ENCODE measurements at places on chromosomes 12 and 14. TPM values are rescaled to one million over a fixed set of nuclear protein-coding genes. Genes with fewer than 3 reads are reported as not detected.
A peak's percentile ranks its signal among the peaks of the same experiment; 100 is the strongest.

Gene LALBA
- not detected for polyA plus RNA-seq

Gene ZFYVE26
- polyA plus RNA-seq = 4.1 TPM

Gene CACNB3
- polyA plus RNA-seq = 3.2 TPM

Gene OR6J1
- polyA plus RNA-seq = not detected

- H3K36me3 ChIP-seq = no peaks in the 10 kb centered on the region
- no peak overlapping the region for H3K4me3 ChIP-seq
- no peaks in the 10 kb centered on the region for H3K27me3 ChIP-seq
- peaks cover 3% of the 10 kb centered on the region for H3K4me1 ChIP-seq
- no peak overlapping the region for H3K27ac ChIP-seq
- DNase-seq = no peak
Measured at GRCh38 chr12:116600959-116601918, 42.1 kb downstream of the MAP1LC3B2 start.

DNA sequence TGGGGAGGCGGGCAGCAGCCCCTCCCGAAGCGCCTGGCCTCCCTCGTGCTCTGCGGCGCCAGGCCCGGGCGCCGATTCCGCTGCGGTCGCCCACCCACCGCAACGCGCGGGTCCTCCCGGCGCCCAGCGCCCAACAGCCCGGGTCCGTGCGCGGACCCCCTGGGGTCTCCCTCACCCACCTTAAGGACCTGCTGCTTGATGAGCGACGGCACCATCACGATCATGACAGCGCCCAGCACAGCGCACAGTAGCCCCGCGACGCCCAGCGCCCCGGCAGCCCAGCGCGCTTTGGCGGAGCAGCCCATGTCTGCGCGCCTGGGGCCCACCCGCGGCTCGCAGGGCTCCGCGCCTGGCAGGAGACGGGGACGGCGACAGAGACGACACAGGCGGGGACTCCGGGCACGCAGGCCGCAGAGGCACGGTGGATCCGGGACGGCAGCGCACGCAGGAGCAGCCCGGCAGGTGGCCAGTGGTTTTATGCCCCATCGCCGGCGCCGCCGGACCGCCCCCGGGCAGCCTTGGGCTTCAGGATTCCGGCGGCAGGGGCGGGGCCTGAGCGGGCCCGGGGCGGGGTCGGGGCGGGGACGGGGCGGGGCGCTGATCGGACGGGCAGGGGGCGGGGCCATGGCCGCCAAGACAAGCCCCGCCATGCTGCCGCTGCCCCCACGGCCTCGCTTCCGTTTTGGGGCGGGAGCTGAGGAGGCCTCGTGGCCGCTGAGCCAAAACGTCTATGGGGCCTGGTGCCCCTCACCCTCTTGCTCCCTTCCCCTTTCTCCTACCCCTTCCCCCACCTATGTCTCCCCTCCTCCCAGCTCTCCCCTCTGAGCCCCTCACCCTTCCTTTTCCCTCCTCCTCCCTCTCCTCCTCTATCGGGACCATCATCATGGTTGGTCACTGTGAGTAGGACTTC is at the start of gene SCARB1:
Gene SCARB1 (minus strand): TSS at position 449 of the 910 bp plus-strand sequence. CDS start 144 bp downstream, at position 305.
- DNase-seq = peak; percentile 75
- peak within 1 kb of the TSS; percentile 65 for H3K4me3 ChIP-seq

- no peak for DNase-seq
- no peaks in the 10 kb centered on the region for H3K27me3 ChIP-seq
- no peaks in the 10 kb centered on the region for H3K36me3 ChIP-seq
- no peak overlapping the region for H3K4me3 ChIP-seq
- H3K4me1 ChIP-seq = no peaks in the 10 kb centered on the region
Measured at GRCh38 chr12:108596854-108597558, 878 bp downstream of the TMEM119 start.

DNA sequence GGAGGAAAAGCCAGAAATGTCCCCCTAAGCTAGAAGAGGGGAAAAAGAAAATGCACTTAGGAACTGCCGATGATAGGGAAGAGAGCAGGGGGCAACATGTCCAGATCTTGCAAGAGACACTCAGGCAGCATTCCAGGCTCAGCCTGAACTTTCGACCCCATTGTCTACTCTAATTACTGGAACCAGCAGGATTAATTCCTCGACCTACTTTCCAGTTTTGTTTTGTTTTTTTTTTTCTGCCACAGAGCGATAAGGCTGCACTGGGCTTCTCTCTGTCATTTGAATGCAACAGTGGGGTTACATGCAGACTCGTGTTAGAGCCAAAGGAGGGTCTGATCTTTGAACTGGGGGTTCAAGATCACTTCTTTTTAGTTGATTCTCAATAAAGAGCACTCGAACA is 68.7 kb upstream of the MED13L start:
- H3K27me3 ChIP-seq = no peaks in the 10 kb centered on the region
- H3K27ac ChIP-seq = no peak overlapping the region
- H3K4me1 ChIP-seq = no peaks in the 10 kb centered on the region
- no peaks in the 10 kb centered on the region for H3K36me3 ChIP-seq
- H3K4me3 ChIP-seq = no peak overlapping the region

DNA sequence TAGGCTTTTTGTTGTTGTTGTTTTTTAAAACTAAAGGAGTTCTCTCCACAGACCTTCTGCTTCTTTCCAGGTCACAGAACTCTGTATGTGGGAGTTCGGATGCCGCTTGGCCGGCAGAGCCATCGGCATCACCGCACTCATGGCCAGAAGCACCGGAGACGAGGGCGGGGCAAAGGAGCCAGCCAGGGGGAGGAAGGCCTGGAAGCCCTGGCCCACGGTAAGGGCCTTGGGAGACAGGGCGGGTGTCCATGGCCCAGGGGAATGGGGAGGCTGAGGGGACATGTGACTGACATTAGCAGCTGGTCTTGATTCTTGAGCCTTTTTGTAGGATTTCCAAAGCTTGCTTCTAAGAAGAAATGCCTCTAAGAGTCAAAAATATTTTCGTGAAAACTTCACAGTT is 26.2 kb downstream of the SLC4A8 start:
- no peak overlapping the region for H3K27ac ChIP-seq
- H3K4me3 ChIP-seq = no peak overlapping the region

DNA sequence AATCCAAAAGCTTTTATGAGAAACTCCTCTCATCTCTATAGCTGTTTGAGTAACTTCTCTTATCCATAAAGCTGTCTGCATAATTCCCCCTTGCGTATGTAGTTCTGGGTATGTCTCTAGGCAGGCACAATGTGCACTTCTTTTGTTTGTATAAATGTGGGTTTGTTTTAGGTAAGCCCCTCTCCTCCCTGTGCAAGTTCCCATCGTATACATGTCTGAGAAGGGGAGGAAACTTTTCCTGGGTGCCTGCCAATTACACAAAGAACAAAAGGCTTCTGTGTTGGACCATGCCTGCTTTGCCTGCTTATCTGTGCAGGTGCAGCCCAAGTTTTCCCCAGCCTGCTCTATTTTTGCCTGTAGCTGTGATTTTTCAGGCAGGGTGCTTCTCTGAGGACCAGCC is 96.7 kb downstream of the CCER1 start:
- no peak for DNase-seq
- H3K36me3 ChIP-seq = no peaks in the 10 kb centered on the region
- H3K4me1 ChIP-seq = no peaks in the 10 kb centered on the region
- H3K27ac ChIP-seq = no peak overlapping the region
- no peaks in the 10 kb centered on the region for H3K27me3 ChIP-seq

DNA sequence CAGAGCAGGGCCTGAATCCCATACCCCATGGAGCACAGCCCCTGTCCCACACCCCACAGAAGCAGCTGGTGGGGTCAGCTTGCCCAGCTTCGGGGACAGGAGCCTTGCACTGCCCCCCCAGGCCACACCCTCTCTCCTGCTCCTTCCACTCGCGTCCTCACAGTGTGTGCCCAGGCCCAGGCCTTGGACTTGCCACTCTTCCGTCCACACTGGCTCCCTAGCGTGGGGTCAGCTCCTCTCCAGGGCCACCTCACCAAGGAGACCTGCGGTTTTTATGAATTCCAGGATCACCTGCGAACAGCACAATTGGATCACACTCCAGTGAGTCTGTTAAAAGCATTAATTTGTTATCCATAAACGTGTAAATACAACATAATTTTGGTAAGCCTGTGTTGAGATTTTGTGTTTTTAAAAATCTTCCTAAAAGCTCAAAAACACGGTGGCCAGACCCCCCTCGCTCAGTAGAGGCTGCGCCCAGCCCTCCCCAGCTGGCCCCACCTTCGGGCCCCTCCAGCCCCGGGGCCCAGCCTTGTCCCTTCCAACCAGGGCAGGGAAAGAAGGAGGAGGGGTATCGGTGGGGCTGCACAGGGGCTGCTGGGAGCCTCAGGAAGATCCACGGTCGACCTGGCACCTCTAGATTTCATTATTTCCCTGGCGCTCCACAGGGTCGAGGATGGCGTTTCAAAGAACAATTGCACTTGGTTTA is 12.0 kb downstream of the GALNT9 start:
- no peaks in the 10 kb centered on the region for H3K4me1 ChIP-seq
- no peak overlapping the region for H3K27ac ChIP-seq
- H3K27me3 ChIP-seq = no peaks in the 10 kb centered on the region

DNA sequence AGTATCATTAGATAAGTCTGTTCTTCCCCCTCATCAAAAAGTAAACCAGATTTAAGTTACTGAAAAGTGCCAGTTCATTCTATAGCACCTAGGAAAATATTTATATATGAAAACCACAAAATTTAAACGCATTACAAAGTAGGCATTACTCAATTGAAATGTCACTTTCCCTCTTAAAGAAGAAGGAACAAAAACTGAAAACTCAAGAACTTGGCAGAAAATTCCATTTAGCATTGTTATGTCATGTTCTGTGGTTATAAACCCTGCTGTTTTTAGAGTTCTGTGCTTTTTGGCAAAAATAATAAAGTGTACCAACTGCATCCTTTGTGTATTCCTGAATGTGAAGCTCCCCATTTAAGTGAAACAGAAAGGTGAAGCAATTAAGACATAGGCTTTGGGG is 3.6 kb downstream of the FGD4 start:
- DNase-seq = no peak
- peaks cover 4% of the 10 kb centered on the region for H3K4me1 ChIP-seq
- H3K27me3 ChIP-seq = peaks cover 15% of the 10 kb centered on the region
- no peak overlapping the region for H3K4me3 ChIP-seq

GRCh38 chr14:97198813-97199212 is 401.6 kb downstream of the VRK1 start:
- peak; percentile 49 for DNase-seq
- no peak overlapping the region for H3K4me3 ChIP-seq
- H3K36me3 ChIP-seq = no peaks in the 10 kb centered on the region
- H3K27ac ChIP-seq = no peak overlapping the region

DNA sequence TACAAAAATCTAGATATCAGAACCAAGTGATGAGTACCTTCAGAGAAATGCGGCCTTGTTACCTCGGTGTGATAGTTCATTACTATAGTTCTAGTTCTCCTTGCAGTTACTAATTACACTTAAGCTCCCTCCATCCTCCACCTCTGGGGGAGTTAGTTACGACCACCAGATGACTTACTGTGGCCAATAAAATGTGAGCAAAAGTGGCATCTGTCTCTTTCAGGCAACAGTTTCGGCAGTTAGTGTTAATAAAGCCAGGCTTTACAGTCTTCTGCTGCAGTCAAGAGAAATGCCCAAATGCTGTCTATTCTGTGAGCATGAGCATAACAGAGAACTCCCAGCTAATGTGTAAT is 6.0 kb downstream of the TXNDC16 start:
- no peaks in the 10 kb centered on the region for H3K27me3 ChIP-seq
- no peaks in the 10 kb centered on the region for H3K36me3 ChIP-seq
- H3K4me3 ChIP-seq = no peak overlapping the region
- DNase-seq = no peak
- H3K4me1 ChIP-seq = peaks cover 14% of the 10 kb centered on the region

DNA sequence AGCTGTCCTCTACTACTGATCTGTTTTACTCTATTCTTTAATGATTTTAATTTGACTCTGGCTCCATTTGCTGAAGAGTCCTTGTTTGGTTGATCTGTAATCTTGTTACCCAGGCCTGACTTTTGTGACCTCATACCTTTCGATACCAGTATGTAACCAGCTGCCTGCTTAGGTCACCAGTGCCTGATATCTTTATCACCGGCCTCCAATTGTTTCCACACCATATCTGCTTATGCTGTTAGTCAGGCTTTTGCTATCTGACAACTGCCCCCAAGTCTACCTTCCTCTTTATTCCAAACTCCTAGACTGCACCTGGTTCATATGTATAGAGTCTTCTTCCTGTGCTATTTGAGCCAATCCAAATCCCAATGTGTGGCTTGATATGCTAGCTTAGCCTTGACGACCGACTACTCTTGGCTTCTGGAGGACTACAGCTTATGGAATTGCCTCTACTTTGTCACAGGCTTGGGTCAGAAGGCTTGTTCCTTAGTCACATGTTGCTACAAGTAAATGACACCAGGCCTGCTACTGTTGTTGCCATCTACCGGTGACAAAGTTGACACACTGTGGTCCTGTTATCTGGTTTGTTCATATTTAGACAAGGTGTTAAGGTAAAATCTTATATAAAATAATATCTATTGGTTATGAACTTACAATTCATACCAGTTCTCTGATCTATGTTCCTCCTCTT is 193.9 kb downstream of the TRHDE start:
- DNase-seq = no peak
- no peaks in the 10 kb centered on the region for H3K4me1 ChIP-seq
- no peaks in the 10 kb centered on the region for H3K27me3 ChIP-seq
- no peak overlapping the region for H3K27ac ChIP-seq
- no peaks in the 10 kb centered on the region for H3K36me3 ChIP-seq

DNA sequence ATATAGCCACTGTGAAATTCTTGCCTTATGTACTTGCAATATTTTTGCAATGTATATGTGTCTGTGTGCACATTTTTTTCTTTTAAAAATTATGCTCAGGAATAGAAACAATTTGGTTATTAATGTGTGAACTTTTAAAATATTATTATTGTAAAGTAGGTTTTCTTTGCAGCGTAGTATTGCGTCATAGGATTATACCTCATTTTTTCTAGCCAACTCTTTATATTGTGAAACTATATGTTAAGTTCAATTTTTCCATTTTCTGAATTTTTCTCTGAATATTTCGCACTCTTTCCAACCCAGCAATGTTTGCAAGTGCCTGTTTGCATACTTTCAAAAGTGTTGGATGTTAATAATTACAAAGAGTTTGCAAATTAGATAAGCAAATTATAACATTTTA is 471.6 kb upstream of the LMO3 start:
- H3K27me3 ChIP-seq = no peaks in the 10 kb centered on the region
- H3K4me1 ChIP-seq = no peaks in the 10 kb centered on the region

DNA sequence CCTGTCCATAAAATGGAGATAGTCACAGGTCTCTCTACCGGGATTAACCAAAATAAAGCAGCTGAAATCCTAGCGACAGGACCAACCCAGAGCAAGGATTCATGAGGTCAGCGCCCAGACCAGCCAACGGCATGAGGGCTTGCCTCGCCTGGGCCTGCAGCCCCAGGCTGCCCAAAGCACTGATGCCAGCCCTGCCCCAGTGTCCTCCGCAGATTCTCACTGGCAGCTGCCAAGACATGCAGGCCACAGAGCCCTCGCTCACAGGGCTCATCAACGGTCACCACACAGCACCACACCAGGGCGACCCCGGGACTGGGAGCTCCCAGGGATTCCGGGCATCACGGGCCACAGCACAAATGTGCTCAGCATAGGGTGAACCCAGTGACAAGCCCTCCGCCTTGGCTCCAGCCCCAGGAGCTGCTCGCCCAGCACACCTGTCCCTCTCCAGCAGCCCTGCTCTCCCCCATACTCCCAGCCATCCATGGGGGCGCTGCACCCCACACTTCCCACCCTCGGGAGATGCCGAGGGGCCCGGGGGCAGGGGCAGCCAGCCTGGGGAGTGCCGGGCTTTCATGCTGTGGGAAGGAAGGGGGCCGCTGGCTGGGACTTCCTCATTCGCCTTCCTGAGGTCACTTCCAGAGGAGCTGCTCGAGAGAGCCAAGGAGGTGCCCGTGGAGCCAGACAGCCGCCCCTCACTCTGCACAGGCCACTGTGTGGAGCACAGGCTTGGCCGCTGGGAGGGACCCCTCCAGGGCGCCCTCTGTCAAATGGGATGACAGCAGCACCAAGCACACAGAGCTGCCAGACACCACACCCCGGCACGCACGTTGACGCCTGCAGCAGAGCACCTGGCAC is 14.1 kb downstream of the RAB35 start:
- no peak overlapping the region for H3K27ac ChIP-seq
- H3K4me3 ChIP-seq = no peak overlapping the region
- no peaks in the 10 kb centered on the region for H3K27me3 ChIP-seq
- peaks cover 36% of the 10 kb centered on the region for H3K36me3 ChIP-seq

All from CD8-positive, alpha-beta memory T cell (primary cell).